ENCODE measurements at places on chromosomes 4 and X.

DNA sequence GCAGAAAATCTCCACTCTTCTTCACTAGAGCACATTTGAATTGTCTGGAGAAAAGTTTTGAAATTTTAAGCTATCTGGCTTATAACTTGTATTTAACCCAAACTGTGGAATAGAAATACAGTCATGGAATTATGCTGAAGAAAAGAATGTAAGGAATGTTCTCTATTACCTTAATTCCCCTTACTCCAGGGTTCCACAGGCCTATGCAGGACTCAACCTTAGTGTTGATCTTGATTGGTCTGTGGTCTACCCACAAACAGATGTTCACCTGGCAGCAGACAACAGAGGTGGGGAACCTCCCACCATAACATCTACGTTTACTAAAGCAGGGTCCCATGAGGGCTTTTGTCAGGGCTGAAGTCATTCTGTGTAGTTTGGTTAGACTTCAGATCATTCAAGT is 189.3 kb upstream of the GPRIN3 start:
- no peak for DNase-seq
- H3K27ac ChIP-seq: no peak overlapping the region
- no peaks in the 10 kb centered on the region for H3K4me1 ChIP-seq
- no peaks in the 10 kb centered on the region for H3K36me3 ChIP-seq
- H3K27me3 ChIP-seq: no peaks in the 10 kb centered on the region

- no peaks in the 10 kb centered on the region for H3K36me3 ChIP-seq
- H3K4me1 ChIP-seq: no peaks in the 10 kb centered on the region
- H3K27ac ChIP-seq: no peak overlapping the region
- no peak overlapping the region for H3K4me3 ChIP-seq
- no peak for DNase-seq
These were observed 137.2 kb downstream of the FNIP2 start for GRCh38 chr4:158906073-158906472.

GRCh38 chrX:69504626-69505612 is 793 bp downstream of the NALF2 start:
- DNase-seq: no peak
- no peaks in the 10 kb centered on the region for H3K36me3 ChIP-seq
- H3K4me1 ChIP-seq: peaks cover 3% of the 10 kb centered on the region
- peak overlapping the region; percentile 63 for H3K4me3 ChIP-seq

DNA sequence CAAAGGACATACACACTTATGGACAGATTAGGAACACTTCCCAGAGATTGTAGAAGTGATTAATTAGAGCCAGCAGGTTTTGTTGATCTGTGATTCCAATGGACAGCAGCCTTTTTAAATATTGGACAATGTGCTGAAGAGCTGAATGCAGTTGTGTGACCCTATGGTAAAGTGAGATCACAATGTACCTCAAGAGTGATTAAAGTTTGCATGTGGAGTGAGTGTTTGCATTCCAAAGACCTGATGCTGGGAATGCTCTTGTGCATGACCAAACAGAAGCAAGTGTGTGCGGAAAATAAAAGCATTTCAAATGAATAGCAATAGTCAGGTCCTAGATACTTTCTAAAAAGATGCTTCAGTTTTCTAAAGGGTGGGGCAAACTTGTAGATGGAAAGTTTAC is 154.1 kb downstream of the BANK1 start:
- no peak for DNase-seq
- no peak overlapping the region for H3K4me3 ChIP-seq
- H3K27me3 ChIP-seq: no peaks in the 10 kb centered on the region
- no peaks in the 10 kb centered on the region for H3K36me3 ChIP-seq
- no peak overlapping the region for H3K27ac ChIP-seq

DNA sequence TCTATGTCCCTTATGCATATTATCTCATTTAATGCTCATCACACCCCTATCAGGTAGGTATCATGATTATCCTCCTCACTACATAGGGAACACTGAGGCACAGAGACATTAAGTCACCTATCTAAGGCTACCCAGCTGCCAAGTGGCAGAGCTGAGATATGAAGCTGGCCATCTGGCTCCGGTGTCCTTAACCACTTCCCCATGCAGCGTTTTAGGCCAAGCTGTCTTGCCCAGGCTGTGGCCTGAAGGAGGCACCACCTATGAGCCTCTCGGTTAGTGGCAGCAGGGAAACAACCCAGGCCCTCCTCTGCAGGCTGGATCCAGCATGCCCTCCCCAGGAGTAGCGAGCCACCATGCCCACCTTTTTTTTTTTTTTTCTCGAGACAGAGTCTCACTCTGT is 16.3 kb downstream of the PJA1 start:
- H3K27ac ChIP-seq: no peak overlapping the region
- H3K36me3 ChIP-seq: no peaks in the 10 kb centered on the region
- peaks cover 23% of the 10 kb centered on the region for H3K4me1 ChIP-seq
- H3K27me3 ChIP-seq: no peaks in the 10 kb centered on the region
- DNase-seq: no peak
- H3K4me3 ChIP-seq: no peak overlapping the region

GRCh38 chr4:122038896-122039295 is 87.0 kb upstream of the TRPC3 start:
- no peak overlapping the region for H3K27ac ChIP-seq
- DNase-seq: no peak
- no peak overlapping the region for H3K4me3 ChIP-seq
- H3K27me3 ChIP-seq: no peaks in the 10 kb centered on the region
- H3K4me1 ChIP-seq: no peaks in the 10 kb centered on the region
- H3K36me3 ChIP-seq: no peaks in the 10 kb centered on the region

GRCh38 chrX:10052906-10053625 is 85.9 kb downstream of the CLDN34 start:
- H3K4me3 ChIP-seq: no peak overlapping the region
- DNase-seq: no peak
- no peaks in the 10 kb centered on the region for H3K36me3 ChIP-seq
- no peak overlapping the region for H3K27ac ChIP-seq

DNA sequence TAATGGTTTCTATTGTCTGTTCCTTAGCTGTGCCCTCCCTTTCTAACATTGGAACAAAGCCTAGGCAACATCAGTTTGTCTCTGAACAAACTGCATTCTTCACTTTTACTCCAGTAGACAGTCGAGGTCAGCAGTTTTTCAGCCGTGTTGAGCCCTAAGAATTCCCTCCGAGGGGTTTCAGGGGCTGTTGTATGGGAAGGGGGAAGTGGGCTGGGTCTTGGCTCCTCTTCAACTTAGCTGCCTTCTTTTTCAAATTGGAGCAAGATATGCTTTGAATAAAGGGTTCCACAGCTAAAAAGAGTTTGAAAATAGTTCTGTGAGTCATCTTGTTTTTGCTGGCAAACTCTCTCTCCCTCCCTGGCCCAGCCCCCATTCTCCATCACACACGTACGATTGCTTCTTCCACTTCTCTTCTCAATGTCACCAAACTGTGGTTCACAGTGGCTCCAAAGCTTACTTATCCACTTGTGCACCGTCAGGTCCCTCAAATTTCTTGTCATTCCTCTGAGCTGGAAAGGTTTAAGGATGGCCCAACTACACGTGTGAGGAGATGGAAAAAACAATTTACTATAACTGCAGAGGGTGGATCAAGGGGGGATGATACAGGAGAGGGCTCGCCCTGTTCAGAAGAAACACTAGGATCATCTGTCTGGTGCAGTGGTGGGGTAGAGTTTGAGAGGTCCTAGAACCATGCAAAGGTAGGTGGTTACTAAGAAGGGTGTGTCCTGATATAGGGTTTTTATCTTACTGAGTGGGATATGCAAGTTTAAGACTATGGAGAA is 9.2 kb upstream of the MAML3 start:
- H3K27me3 ChIP-seq: no peaks in the 10 kb centered on the region
- H3K4me3 ChIP-seq: no peak overlapping the region
- H3K36me3 ChIP-seq: no peaks in the 10 kb centered on the region
- no peak for DNase-seq
- no peak overlapping the region for H3K27ac ChIP-seq

GRCh38 chr4:182876427-182876826 is 40.8 kb downstream of the DCTD start:
- H3K36me3 ChIP-seq: no peaks in the 10 kb centered on the region
- no peak overlapping the region for H3K27ac ChIP-seq
- no peaks in the 10 kb centered on the region for H3K27me3 ChIP-seq
- H3K4me1 ChIP-seq: no peaks in the 10 kb centered on the region

- peaks cover 2% of the 10 kb centered on the region for H3K4me1 ChIP-seq
- H3K27me3 ChIP-seq: no peaks in the 10 kb centered on the region
- no peaks in the 10 kb centered on the region for H3K36me3 ChIP-seq
- H3K27ac ChIP-seq: no peak overlapping the region
- DNase-seq: no peak
These were observed 115.0 kb downstream of the AGTR2 start for GRCh38 chrX:116285501-116285900.

GRCh38 chrX:10106806-10107205 is 50.0 kb upstream of the CLCN4 start:
- no peak overlapping the region for H3K27ac ChIP-seq
- DNase-seq: no peak
- H3K4me1 ChIP-seq: peaks cover 3% of the 10 kb centered on the region
- no peak overlapping the region for H3K4me3 ChIP-seq
- peaks cover 6% of the 10 kb centered on the region for H3K36me3 ChIP-seq

DNA sequence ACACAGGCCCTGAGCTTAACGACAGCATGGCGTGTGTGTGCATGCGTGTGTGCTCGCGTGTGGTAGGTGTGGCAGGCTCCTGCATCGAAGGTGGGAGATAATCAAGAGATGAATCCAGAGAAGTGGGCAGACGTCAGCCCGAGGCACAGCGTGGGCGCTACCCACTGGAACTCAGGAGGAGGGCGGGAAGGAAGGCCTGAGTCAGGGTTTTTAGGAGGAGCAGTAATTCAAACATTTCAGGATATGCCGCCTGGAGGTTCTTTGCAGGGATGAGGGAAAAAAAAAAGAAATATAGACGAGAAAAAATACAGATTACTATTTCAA is 66.3 kb upstream of the STX18 start:
- peak overlapping the region; percentile 3 for H3K4me3 ChIP-seq
- H3K27ac ChIP-seq: no peak overlapping the region
- no peak for DNase-seq

GRCh38 chr4:2534904-2535375 is 1.5 kb upstream of the FAM193A start:
- H3K4me3 ChIP-seq: peak overlapping the region; percentile 72
- no peaks in the 10 kb centered on the region for H3K27me3 ChIP-seq
- DNase-seq: no peak
- H3K36me3 ChIP-seq: no peaks in the 10 kb centered on the region
- peak overlapping the region; percentile 84 for H3K27ac ChIP-seq
- no peaks in the 10 kb centered on the region for H3K4me1 ChIP-seq

GRCh38 chrX:9683350-9683749 is 82.3 kb downstream of the GPR143 start:
- H3K27ac ChIP-seq: no peak overlapping the region
- H3K4me1 ChIP-seq: no peaks in the 10 kb centered on the region
- no peak overlapping the region for H3K4me3 ChIP-seq
- H3K36me3 ChIP-seq: no peaks in the 10 kb centered on the region
- H3K27me3 ChIP-seq: no peaks in the 10 kb centered on the region

GRCh38 chr4:7788193-7788592 is 151.5 kb downstream of the AFAP1 start:
- no peaks in the 10 kb centered on the region for H3K27me3 ChIP-seq
- DNase-seq: no peak

DNA sequence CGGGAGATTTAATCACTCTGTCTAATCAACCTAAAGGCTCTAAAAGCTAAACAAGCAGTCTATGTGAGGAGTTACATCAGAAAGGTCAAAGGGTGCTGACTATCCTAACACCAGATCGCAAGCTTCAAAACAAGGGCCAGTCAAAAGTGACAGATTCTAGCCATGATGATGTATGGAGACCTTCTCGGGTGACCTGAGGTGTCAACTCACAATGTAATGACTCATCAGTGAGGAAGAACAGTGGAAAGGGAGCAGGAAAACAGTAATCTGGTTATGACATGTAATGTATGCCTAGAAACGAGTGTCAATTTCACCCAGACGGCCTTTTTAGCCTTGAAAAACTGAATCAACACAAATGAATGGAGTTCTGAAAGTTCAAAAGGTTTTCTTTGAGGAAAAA is 375.3 kb downstream of the IDS start:
- no peaks in the 10 kb centered on the region for H3K27me3 ChIP-seq
- no peak overlapping the region for H3K27ac ChIP-seq
- no peak overlapping the region for H3K4me3 ChIP-seq
- DNase-seq: no peak
- no peaks in the 10 kb centered on the region for H3K36me3 ChIP-seq

- no peak overlapping the region for H3K27ac ChIP-seq
- H3K27me3 ChIP-seq: no peaks in the 10 kb centered on the region
- no peak overlapping the region for H3K4me3 ChIP-seq
- DNase-seq: no peak
- no peaks in the 10 kb centered on the region for H3K36me3 ChIP-seq
These were observed 30.4 kb downstream of the FAM13A start for GRCh38 chr4:89026542-89026941.

- no peaks in the 10 kb centered on the region for H3K27me3 ChIP-seq
- H3K4me3 ChIP-seq: no peak overlapping the region
- no peak for DNase-seq
- no peak overlapping the region for H3K27ac ChIP-seq
These were observed 145.4 kb downstream of the QDPR start for GRCh38 chr4:17366496-17366895.

- peaks cover 3% of the 10 kb centered on the region for H3K4me1 ChIP-seq
- H3K27me3 ChIP-seq: no peaks in the 10 kb centered on the region
- H3K36me3 ChIP-seq: no peaks in the 10 kb centered on the region
These were observed 14.5 kb downstream of the PRSS48 start for GRCh38 chr4:151291485-151291884.

- no peak overlapping the region for H3K4me3 ChIP-seq
- H3K36me3 ChIP-seq: no peaks in the 10 kb centered on the region
- no peaks in the 10 kb centered on the region for H3K4me1 ChIP-seq
- H3K27me3 ChIP-seq: no peaks in the 10 kb centered on the region
These were observed 100.8 kb upstream of the PLS3 start for GRCh38 chrX:115459883-115460880.

- H3K27ac ChIP-seq: no peak overlapping the region
- H3K27me3 ChIP-seq: no peaks in the 10 kb centered on the region
- H3K4me3 ChIP-seq: no peak overlapping the region
- no peaks in the 10 kb centered on the region for H3K4me1 ChIP-seq
These were observed 153.6 kb downstream of the RASL11B start for GRCh38 chr4:53015681-53016080.

Data from H1 (cell line).